ENCODE measurements at places on chromosomes 1 and 21. TPM values are rescaled to one million over a fixed set of nuclear protein-coding genes. Genes with fewer than 3 reads are reported as not detected.

DNA sequence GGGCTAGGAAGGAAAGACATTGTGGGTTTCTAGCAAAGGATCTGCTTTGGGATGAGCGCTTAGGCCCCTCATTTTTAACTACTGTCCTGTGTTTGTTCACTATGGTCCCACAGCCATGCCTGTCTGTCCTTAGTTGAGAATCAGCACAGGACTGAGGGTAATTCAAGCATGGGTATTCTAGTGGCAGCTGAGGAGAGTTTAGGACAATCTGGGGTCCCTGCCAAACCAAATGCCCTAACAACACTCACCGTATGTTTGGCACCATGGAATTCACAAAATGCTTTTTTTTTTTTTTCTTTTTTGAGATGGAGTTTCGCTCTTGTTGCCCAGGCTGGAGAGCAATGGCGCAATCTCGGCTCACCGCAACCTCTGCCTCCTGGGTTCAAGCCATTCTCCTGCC, 10.4 kb downstream of the ARHGEF11 start:
- DNase-seq: no peak

DNA sequence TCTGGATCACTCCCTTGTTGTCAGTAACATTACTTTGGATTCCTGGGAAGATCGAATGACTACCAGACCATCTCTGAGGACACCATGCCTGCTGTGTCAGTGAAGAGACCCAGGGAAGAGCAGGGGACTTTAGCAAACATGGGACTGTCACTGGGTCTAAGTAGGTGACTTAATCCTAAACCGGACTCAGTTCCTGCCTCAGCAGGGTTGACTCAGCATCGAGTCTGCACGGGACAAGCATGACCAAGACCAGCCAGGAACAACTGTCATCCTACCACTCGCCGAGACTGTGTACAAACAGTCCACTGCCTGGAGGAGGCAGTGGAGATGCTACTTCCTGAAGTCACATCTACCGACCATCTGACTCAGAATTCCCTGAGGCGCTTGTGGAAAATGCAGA, 53.2 kb upstream of the RAB4A start:
- DNase-seq: no peak

GRCh38 chr1:182257369-182258063, 134.1 kb downstream of the GLUL start:
- DNase-seq: no peak

DNA sequence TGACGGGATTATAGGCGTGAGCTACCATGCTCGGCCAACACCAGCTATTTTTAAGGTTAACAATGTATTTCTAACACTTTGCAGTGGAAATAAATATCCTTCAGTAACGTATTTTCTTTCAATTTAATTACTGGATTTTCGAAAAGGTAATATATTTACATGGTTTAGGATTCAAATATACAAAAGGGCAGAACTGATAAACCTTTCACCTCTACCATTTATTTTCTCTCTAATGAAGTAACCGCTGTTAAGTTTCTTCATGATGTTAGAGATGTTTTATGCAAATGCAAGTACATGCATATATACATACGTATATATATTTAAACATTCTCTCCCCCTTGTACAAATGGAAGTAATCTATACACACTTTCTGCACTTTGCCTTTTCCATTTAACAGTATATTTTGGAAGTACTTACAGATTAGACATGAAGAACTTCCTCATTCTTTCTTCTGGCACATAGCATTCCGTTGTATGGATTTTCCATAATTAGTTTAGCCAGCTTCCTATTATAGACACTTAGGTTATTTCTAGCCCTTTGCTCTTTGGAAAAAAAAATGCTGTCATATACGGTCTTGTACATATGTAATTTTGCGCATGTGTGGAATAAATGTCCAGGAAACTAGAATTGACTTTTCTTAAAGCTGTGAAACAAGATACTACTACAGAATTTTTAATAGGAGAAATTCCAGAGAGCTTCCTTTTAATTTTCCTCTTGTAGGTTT, 14.9 kb upstream of the HJV start:
- DNase-seq: no peak

GRCh38 chr1:46183079-46183847, 7.0 kb upstream of the P3R3URF start:
- no peak for DNase-seq

GRCh38 chr1:94398356-94398755, 19.8 kb upstream of the ABCD3 start:
- DNase-seq: no peak

GRCh38 chr1:10644307-10645128, 151.9 kb downstream of the CASZ1 start:
- DNase-seq: no peak

GRCh38 chr21:26130249-26130881, 40.2 kb downstream of the APP start:
- no peak for DNase-seq

- no peak for DNase-seq
Observed at GRCh38 chr1:49622877-49623276, 400.9 kb downstream of the AGBL4 start.

- no peak for DNase-seq
Observed at GRCh38 chr1:30286241-30286987, 437.0 kb downstream of the MATN1 start.

GRCh38 chr1:10687251-10687651, 109.2 kb downstream of the CASZ1 start:
- no peak for DNase-seq

- DNase-seq: no peak
Observed at GRCh38 chr1:192527111-192527795, 48.3 kb upstream of the RGS1 start.

- no peak for DNase-seq
Observed at GRCh38 chr1:5648410-5649165, 343.6 kb downstream of the NPHP4 start.

DNA sequence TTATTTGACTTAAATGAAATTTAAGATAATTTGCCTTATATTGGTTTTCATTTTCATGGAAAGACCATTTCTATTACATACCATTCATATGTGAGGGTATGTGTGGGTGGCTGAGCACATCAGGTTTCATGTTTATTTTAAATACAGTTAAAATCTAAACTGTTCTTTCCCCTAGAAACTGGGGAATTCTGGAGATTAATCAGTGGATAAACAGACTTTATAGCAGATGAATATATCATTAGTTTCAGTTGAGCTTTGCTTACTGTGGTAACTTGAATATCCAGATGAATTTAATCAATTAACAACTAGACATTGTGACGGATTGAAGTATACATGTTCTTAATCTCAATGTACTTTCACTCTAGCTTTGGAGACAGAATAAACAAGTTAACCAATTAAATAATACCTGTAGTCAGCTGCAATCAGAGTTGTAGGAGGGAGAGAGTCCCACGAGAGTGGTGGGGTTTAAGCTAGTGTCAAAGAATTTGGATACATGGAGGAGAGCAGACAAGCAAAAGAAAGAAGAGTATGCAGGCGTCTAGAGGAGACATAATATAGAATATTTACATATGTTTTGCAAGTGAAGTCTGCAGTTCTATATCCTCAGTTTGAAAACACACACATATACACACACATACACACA, 97.6 kb downstream of the PDE4B start:
- DNase-seq: no peak

- no peak for DNase-seq
Observed at GRCh38 chr1:187096689-187097088, 267.9 kb downstream of the PLA2G4A start.

DNA sequence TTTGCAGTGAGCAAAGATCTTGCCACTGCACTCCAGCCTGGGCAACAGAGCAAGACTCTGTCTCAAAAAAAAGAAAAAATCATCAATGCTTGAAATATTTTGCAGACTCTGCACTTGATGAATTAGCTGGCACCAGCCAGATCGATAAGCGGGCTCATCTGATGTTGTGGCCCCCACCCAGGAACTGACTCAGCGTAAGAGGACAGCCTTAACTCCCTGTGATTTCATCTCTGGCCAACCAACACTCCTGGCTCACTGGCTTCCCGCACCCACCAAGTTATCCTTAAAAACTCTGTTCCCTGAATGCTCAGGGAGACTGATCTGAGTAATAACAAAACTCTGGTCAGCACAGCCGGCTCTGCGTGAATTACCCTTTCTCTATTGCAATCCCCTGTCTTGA, 98.9 kb downstream of the SPSB1 start:
- no peak for DNase-seq

DNA sequence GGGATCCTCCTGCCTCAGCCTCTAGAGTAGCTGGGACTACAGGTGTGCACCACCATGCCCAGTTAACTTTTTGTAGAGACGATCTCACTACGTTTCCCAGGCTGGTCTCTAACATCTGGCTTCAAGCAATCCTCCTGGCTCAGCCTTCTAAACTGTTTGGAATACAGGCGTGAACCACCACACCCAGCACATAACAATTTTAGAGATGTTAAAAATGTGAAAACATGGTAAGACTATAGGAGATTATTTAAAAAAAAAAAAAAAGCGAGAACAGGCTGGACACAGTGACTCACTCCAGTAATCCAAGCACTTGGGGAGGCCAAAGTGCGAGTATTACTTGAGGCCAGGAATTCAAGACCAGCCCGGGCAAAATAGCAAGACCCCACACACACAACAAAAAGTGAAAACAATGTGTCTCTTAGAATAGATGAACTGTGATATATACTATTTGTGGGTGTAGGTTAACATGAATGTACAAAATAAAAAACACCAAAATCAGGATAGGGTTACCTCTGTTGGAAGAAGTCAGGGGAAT, 19.6 kb downstream of the CCDC18 start:
- DNase-seq: no peak

- no peak for DNase-seq
Observed at GRCh38 chr1:207474210-207474609, 20.1 kb downstream of the CR2 start.

DNA sequence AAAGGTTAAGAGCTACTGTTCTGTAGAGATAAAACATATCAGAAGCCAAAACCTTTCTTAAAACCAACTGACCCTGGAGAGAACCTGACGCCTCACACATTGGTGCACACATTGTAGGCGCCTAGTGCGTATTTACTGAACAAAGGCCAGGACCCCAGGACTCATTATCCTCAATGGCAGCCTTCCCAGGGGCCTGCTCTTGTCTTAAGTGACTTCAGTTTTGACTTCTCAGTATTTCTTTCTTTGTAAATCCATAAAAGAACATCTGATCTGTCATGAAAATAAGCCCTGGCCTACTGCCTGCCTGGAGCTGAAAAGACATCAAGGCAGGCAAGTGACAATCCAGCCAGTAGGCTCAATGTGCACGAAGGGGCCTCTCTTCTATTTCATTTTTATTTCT, 27.6 kb downstream of the ABCA4 start:
- DNase-seq: no peak

GRCh38 chr1:219088778-219089557, 84.7 kb upstream of the LYPLAL1 start:
- no peak for DNase-seq

- DNase-seq: no peak
Observed at GRCh38 chr21:17866590-17866989, 47.4 kb upstream of the C21orf91 start.

DNA sequence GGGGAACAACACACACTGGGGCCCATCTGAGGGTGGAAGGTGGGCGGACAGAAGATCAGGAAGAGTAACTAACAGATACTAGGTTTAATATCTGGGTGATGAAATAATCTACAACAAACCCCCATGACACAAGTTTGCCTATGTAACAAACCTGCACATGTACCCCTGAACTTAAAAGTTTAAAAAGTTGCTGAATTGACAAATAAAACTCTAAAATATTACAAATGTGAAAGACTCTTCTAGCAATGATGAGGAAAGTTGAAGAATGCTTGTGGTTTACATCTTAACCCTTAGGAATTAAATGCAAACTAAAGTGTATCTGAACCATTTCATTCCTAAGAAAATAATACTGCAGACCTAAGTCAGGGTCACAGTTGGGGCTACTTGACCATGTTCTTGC, 525.6 kb upstream of the CAMK1G start:
- no peak for DNase-seq

DNA sequence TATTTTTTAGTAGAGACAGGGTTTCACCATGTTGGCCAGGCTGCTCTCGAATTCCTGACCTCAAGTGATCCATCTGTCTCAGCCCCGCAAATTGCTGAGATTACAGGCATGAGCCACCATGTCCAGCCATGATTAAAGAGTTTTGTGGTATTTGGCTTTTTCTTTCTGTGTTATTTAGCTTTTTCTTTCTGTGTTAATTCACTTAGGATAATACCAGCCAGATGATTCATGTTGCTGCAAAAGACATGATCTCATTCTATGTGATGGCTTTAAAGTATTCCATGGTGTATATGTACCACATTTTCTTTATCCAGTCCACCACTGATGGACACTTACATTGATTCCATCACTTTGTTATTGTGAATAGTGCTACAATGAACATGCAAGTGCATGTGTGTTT, 1135.2 kb downstream of the AMY1C start:
- no peak for DNase-seq

GRCh38 chr1:74686928-74687327, 13.3 kb upstream of the ERICH3 start:
- DNase-seq: no peak

DNA sequence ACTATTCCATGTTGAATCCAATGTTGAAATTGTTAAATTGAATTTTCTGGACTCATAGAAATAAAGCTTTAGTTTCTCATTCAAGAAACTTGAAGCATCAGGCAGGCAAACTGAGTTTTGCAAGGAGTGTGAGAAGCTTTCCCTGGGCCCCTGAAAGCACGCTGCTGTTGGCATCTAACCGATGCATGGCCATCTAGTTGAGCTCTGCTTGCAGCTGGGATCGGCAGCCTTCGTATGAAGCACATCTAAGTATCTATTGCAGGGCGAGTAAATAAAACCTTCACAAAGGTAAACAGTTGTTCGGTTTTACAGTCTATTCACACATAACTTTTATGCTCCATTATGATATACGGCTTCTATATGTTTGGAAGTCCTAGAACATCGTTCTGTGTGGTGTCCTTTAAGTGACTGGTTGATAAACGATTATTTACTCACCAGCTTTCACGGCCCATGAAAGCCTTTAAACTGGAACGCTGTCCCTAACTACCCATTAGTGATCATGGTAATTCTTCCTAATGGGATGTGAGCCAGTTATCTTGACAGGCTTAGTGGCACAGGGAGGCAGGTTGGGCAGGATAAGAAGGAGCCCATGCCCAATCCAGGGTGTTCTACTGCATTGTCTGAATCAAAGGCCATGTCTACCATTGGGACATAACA, 71.7 kb downstream of the SEC16B start:
- DNase-seq: no peak

DNA sequence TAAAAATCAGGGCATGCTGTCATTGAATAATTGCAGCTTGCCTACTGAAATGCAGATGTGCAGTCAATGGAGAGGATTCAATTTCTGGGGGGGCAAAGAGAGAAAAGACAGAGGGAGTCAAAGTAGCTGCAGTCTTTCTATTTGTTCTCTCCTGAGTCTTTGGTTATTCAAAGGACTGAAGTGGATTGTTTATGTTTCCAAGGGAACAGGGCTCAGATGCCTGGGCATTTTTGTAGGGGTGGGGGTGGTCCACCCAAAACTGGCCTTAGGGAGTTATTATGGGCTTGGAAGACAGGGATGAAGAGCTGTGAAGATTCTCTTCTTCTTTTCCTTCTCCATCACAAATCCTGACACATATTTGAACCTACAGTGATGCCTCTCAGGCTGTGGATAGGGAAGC, 408.8 kb upstream of the DAB1 start:
- DNase-seq: no peak

The TAS1R1 gene
- not detected for total RNA-seq

The SUSD4 gene
- total RNA-seq: 0.58 TPM

The HSPA6 gene
- total RNA-seq: 0.24 TPM

The FCAMR gene
- total RNA-seq: not detected

The SLC5A9 gene
- not detected for total RNA-seq

The DMBX1 gene
- total RNA-seq: 0.37 TPM

The GON4L gene
- total RNA-seq: 67.3 TPM

The FCRL2 gene
- not detected for total RNA-seq

The CBR3 gene
- 13.0 TPM for total RNA-seq

The OR2M3 gene
- not detected for total RNA-seq

The MYOG gene
- not detected for total RNA-seq

The PIP5K1A gene
- 77.5 TPM for total RNA-seq

The ANGPTL3 gene
- not detected for total RNA-seq
